ENCODE measurements at places on chromosomes 6 and 20.

- DNase-seq: no peak
Measured at GRCh38 chr6:17836293-17836692, 129.6 kb upstream of the NUP153 start.

- DNase-seq: no peak
Measured at GRCh38 chr20:38863024-38863851, 57.7 kb downstream of the PPP1R16B start.

GRCh38 chr6:79048611-79049010 is 29.4 kb downstream of the PHIP start:
- DNase-seq: no peak

DNA sequence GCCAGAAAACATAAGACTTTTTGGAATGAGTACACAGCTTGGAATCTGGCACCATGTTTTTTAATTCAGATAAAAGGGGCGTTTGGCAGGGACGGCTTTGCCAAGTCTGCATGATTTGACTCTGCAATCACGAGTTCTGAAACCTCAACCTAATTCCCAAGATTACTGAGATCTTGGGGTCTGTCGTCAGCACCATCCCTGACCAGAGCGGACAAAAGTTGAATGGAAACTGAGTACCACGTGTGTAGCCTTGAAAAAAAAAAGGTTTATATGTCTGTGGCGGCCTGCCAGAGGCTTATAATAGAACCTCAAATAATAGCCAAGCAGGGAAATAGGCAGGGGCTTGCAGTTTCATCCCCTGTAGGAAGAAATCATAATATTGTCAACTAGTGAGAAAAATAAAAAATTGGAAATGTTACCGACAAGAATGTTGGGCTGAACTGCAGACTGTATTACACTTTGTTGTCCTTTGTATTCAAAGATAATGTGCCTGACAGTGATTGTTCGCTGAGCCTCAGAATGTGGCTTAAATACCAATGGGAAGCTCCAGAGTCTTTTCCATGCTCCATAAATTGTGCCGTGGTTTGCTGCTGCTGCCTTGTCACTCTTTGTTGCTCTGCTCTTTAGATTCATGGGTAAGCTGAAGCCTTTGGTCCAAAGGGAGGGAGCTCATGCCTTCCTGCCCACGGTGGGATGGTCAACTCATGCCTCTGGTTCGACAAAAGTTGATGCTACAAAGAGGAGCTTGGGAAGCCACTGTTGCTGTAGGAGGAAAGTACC is 118.8 kb upstream of the ARID1B start:
- DNase-seq: peak; percentile 98

DNA sequence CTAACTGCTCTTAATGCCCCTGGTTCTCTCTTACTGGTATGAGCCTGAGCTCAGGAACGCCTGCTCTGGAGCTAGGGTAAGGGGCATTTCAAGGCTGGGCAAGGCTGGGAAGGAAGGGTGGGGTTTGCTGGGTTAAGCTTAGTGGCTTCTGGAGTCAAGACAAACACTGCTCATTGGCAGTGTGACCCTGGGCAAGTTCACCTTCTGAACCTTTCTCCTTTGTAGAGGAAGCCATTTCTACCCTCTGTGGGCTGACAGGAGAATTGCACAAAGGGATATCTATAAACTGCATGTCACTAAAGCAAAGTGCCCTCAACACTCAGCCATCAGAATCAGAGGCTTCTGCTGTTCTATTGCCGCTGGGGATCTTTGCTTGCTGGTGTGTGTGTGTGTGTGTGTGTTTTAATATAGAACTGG is 20.3 kb upstream of the LRRN4 start:
- DNase-seq: peak; percentile 9

DNA sequence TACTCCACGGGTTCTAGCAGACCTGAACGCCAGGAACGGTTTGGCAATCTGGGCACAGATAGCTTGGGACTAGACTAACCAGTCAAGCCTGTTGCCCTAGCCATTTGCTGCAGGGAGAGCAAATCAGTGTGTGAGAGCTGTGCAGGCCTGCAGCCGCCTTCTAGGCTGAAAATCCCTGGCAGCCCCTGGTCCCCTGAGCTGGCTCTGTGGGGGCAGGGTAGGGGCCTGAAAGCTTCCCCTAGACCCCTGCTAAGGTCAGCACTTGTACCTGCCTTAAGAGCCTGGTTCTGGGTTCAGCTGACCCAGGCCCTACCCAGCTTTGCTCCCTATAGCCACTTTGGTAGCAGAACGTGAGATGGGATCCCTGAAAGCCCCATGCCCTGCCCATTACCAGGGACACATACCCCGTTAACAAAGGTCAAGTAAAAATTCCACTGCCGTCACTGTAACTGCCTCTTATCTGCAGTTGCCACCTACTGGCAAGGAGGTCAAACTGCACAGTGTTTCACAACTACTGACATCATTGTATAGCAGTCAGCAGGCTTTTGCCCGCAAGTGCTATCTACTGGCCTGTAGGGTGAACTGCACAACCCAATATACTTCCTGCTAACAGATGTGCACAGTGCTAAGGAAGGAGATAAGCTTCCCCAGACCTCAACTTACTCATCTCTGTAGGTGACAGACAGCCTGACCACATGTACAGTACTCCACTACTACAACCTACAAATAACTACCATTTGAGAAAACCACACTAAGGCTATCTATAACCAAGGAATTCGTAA is 95.1 kb upstream of the OLIG3 start:
- DNase-seq: no peak

- DNase-seq: peak; percentile 47
Measured at GRCh38 chr6:39137245-39137644, 22.3 kb upstream of the SAYSD1 start.

DNA sequence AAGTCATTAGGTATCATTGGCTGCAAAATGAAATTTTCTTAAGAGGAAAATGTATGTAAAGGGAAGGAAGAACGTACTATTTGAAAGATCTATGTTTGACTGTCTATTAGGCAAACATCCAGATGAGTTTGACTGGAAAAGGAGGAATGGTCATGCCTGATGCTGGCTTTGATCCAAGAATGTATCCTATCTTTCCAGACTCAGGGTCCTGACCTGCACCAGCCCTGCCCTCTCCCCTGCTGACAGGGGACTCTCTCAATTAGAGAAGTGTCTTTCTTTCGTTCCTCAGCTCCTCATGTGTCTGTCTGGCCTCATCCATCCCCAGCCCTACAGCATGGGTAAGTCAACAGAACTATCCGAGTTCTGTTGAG is 21.9 kb upstream of the SH3BGRL2 start:
- no peak for DNase-seq

DNA sequence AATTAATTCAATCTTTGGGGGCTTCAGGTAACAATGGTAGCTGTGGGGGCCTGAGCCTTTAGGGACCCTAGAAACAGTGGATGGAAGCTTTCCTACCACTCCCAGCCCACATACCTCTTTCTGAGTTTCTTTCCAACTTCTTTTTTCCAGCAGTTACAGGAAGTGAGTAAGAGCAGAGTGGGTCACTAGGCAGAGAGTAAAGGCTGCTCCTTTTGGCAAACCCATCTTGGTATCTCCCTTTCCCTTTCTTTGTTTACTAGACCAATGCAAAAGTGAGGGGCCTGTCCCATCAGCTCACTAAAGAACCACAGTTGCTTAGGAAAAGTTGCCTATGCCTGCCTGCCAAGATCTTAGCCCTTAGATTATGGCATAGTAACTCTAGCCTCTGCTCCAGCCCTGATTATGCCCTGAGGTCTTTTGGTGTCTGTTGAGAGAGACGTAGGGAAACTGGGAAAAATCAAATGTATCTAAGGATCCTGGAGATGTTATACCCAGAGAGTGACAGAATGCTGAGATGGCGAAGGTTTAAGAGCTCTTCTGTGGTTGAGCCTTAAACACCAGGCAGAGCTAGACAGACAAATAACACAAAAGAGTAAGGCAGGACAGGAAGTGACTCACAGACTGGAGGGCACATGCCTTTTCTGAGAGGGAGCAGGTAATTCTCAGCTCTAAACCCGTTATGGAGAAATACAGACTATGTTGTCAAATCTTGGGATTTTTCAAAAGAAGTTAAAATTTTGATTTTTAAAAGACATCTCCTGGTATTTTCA is 31.3 kb downstream of the TRMT6 start:
- DNase-seq: peak; percentile 67

- no peak for DNase-seq
Measured at GRCh38 chr6:82681119-82681714, 317.6 kb downstream of the TPBG start.
